Heart right ventricle (tissue), 16 donors: ENCODE measurements at places on chromosomes 4 and X. TPM values are rescaled to one million over a fixed set of nuclear protein-coding genes. Genes with fewer than 3 reads are reported as not detected.

ZIC3 gene
- not detected for total RNA-seq

ITGB1BP2 gene
- 95.2 TPM for total RNA-seq

BEX5 gene
- total RNA-seq: 0.49 TPM

ASB5 gene
- 2.1 TPM for total RNA-seq

FAM47B gene
- total RNA-seq: not detected

CENPI gene
- 0.25 TPM for total RNA-seq

DSPP gene
- total RNA-seq: not detected

SPANXD gene
- total RNA-seq: not detected

CORIN gene
- 20.0 TPM for total RNA-seq

S100G gene
- total RNA-seq: not detected

DCAF12L1 gene
- total RNA-seq: not detected

RBMXL3 gene
- total RNA-seq: not detected

TMEM150C gene
- 8.5 TPM for total RNA-seq

HTRA3 gene
- total RNA-seq: 20.2 TPM

ASB12 gene
- total RNA-seq: 3.2 TPM

FNIP2 gene
- 42.5 TPM for total RNA-seq

MFAP3L gene
- total RNA-seq: 3.7 TPM

SNX25 gene
- 10.0 TPM for total RNA-seq

BMPR1B gene
- 1.4 TPM for total RNA-seq

TDO2 gene
- total RNA-seq: not detected

CRMP1 gene
- total RNA-seq: 0.49 TPM

VEGFC gene
- 5.4 TPM for total RNA-seq

MGAT4D gene
- total RNA-seq: not detected

METAP1 gene
- 66.0 TPM for total RNA-seq
